Epithelial cell of prostate (primary cell): ENCODE measurements at places on chromosomes 3 and 15.

DNA sequence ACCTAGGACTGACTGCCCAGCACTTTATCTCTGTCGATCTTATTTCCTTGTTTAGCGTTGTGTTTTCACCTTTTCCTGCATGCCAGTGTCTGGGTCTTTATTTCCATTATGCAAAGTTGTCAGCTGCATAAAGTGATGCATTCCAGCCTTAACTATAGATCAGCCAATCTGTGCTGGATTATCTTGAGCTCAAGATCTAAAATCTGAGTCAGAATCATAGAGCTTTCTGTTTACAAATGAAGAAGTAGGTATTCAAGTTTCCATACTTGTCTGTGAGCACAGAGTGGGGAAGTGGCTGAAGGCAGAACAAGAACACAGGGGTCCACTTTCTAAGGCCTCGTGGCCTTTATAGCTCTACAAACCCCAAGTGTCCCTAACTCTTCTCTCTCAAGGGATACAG is 82.4 kb upstream of the PLCL2 start:
- no peak for DNase-seq

- no peak for DNase-seq
These were observed 224.0 kb upstream of the CBLB start for GRCh38 chr3:106092792-106093191.

GRCh38 chr3:126356373-126357264 is 589 bp downstream of the KLF15 start:
- DNase-seq = no peak

DNA sequence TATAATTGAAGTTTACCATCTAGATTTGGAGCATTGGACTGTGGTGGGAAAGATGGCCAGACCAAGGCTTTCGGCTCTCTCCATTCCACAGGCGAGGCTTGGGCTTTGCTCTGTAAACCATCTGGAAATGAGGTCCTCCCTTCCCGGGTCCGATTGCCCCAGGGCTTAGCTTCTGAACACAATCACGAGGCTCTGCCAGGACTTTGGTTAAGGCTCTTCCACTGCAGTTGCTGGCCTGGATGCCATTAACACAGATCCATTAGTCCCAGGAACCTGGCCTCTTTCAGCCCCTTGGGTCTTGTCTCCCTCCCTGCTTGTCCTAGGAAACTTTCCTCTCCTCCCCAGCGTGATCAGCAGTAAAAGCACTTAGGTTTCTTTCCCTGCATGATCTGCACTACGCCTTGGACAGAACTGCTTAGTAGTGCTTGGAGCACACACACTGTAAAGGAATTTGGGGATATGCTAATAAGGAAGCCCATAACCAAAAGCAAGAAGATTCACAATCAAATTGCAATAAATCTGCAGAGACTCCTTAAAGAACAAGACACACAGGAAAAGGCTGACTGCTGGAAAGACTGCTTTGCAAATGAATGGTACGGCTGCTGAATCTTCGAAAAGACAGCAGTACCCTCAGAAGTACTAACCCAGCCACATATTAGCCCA is 154.3 kb downstream of the ECT2 start:
- DNase-seq = no peak

DNA sequence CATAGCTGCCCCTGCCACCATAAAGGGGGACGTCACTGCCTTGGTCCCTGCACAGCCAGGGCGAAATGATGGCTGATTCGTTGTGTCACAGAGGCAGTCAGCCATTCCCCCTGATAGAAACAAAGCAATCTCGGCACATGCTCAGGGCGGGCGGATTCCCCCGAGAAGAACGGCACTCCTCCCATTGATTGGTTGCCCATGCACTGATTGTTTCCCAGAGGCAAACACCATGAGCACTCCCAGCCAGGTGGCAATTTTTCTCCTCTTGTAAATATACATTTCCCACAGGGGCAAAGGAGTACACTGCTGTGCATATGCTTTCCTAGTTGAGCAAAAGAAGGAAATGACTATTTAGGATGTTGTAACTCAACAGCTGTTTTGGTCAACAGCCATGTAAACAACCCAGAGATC is 56.5 kb downstream of the KY start:
- no peak for DNase-seq

DNA sequence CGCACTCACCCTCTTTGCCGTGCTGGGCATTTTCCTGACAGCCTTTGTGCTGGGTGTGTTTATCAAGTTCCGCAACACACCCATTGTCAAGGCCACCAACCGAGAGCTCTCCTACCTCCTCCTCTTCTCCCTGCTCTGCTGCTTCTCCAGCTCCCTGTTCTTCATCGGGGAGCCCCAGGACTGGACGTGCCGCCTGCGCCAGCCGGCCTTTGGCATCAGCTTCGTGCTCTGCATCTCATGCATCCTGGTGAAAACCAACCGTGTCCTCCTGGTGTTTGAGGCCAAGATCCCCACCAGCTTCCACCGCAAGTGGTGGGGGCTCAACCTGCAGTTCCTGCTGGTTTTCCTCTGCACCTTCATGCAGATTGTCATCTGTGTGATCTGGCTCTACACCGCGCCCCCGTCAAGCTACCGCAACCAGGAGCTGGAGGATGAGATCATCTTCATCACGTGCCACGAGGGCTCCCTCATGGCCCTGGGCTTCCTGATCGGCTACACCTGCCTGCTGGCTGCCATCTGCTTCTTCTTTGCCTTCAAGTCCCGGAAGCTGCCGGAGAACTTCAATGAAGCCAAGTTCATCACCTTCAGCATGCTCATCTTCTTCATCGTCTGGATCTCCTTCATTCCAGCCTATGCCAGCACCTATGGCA is 41.1 kb upstream of the CSTA start:
- no peak for DNase-seq

- DNase-seq = no peak
These were observed 2.0 kb downstream of the RAB7A start for GRCh38 chr3:128727996-128728395.

DNA sequence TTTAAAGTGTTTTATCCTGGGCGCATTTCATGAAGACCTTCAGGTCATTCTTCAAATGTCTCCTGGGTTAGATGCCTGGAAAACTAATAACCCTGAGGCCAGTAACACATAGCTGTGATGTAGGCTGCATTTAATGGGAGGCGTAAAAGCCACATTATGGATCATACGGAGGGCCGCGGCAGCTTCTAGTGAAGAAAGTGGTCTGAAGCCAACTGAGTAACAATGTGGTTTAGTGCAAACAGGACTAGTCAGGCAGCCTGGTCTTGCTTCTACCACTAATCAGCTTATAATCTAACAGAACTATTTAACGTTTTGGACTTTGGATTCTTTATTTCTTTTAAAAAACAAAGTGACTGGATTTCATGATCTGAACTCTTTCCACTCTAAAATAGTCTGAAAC is 54.4 kb downstream of the ADAMTSL3 start:
- no peak for DNase-seq

DNA sequence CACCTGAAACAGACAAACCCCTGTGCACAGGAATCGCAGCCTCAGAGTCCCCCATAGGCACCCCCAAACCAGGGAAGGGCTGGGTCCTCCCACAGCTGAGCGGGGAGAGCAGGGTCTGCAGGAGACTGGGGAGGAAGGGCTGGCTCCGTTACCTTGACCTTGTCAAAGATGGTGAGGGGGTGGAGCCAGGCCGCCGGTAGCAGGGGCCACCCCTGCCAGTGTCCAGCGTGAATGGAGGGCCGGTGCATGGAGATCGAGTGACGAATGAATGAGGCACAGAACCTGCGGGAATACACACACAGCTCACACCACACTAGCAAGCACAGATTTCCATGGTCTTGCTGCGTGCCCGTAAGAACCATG is 102.2 kb downstream of the TMEM266 start:
- no peak for DNase-seq

- no peak for DNase-seq
These were observed 443 bp upstream of the NR2F2 start for GRCh38 chr15:96330064-96330449.

- DNase-seq = no peak
These were observed 60.2 kb downstream of the IL16 start for GRCh38 chr15:81256916-81257315.

- DNase-seq = no peak
These were observed 353.2 kb downstream of the AGBL1 start for GRCh38 chr15:86432861-86433260.

- DNase-seq = no peak
These were observed 660.0 kb downstream of the RBMS3 start for GRCh38 chr3:29940759-29941323.

- DNase-seq = no peak
These were observed 648.9 kb upstream of the ALCAM start for GRCh38 chr3:104717828-104718196.

DNA sequence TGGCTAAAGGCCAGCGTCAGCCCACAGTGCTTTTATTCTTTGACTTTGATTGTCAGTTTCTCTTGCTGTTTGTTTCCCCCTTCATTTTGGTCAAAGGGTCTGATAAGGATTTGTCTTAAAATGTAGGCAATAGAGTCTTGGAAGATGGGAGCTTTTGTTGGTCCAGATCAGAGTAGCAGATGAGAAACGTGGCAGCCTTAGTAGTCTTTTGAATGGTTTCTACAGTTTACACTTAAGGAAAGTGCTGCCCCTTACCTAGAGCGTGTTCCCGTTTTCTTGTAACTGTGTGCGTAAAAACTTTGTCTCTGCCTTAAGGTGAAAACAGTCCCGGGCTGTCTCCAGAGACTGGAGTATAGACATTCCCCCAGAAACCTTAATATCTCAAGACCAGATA is 630 bp downstream of the LXN start:
- DNase-seq = no peak

- DNase-seq = no peak
These were observed 74.4 kb downstream of the DLG1 start for GRCh38 chr3:197224034-197224444.

DNA sequence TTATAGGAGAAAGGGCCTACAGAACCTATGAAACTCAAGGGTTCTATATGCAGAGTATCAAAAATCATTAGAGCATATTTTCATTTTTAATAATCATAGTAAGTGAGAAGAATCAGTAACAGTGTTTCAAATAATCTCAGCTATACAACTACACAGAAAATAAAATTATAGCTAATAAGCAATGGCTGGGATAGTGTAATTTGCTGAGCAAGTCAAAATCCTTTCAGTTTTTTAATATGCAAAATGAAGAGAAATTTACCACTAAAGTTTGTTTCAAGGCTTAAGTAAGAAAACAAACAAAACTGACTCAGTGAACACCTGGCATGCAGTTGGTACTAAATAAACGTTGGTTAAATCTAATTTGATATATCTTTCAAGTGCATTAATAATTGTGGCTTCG is 66.2 kb downstream of the EFL1 start:
- no peak for DNase-seq

DNA sequence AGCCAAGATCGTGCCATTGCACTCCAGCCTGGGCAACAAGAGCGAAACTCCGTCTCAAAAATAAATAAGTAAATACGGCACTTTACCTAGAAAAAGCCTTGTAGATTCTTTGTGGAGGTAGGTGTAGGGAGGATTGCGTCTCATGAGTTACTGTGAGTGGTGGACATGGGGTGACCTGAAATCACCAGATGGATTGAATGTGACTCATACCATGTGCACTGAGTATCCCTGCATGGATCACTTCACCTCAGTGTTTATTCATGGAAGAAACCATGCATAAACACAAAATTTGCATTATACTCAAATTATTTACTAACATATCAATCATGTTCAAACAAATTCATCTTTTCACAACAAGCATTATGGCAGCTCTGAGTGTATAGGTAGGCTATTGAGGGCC is 55.9 kb downstream of the MRPS25 start:
- DNase-seq = no peak

- DNase-seq = no peak
These were observed 27.2 kb upstream of the POMGNT2 start for GRCh38 chr3:43132870-43133636.

DNA sequence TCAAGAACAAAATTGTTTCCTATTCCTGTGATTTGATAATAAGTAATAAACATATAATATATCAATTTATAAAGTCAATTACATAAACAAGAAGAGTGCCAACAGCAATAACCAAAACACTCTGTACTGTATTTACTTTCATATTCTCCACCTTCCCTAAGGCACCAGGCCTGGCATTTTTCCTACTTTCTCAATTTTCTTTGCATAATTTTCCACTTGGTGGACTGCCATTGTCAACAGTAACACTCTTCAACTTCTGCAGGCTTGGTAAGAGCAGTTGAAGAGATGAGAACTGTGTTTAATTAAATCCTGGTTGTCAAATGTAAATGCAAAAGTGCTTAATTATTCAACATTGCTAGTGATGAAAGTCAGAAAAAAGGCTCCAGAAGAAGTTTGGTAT is 229.8 kb upstream of the PLSCR5 start:
- DNase-seq = no peak

DNA sequence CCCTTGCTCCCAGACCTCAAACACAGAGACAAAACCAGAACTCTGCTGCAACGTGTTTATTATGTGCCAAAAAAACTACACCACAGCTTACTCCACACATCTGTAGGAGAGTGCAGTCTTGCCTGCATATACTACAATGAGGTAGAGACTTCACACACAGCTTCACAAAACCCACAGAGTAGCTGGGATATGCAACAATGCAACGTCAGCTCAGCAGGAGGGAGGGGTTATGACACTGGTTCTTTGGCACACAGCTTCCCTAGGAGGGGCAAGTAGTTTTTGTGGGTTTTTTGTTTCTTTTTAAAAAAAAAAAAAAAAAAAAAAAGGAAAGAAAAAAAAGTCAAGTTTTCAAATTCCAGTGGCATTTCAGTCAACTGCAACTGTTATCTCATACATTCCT is 2.9 kb upstream of the RPS17 start:
- no peak for DNase-seq

GRCh38 chr3:172054115-172054764 is 14.9 kb downstream of the FNDC3B start:
- no peak for DNase-seq

- DNase-seq = no peak
These were observed 142.6 kb downstream of the ZBTB20 start for GRCh38 chr3:115004201-115005140.

GRCh38 chr3:21520106-21520963 is 230.7 kb downstream of the ZNF385D start:
- no peak for DNase-seq

DNA sequence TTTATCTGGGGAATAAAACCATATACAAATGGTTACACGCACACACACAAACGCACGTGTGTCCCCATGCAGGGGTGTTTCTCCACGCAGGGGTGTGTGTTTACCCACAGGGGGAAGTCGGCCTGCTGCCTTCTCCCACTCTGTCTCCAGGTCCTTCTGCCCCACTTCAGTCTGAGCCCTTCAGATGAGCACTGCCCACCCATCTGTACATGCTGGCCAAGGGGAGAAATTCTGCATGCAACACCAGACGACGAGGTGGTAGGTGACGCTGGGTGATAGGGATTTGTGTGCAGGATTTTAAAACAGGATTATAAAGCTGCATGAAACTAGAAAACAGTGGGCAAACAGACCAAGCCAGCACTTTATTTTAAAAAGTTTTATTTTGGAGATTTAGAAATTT is 122.5 kb downstream of the TJP1 start:
- no peak for DNase-seq

GRCh38 chr3:144487011-144487410 is 515.4 kb downstream of the DIPK2A start:
- DNase-seq = no peak

- no peak for DNase-seq
These were observed 77.4 kb upstream of the SEC13 start for GRCh38 chr3:10398341-10398740.

GRCh38 chr15:69529961-69530633 is 77.5 kb downstream of the RPLP1 start:
- no peak for DNase-seq
